Activated T-cell treated with anti-CD3 and anti-CD28 coated beads for 4 hours (primary cell): ENCODE measurements at places on chromosomes 3 and 15.

DNA sequence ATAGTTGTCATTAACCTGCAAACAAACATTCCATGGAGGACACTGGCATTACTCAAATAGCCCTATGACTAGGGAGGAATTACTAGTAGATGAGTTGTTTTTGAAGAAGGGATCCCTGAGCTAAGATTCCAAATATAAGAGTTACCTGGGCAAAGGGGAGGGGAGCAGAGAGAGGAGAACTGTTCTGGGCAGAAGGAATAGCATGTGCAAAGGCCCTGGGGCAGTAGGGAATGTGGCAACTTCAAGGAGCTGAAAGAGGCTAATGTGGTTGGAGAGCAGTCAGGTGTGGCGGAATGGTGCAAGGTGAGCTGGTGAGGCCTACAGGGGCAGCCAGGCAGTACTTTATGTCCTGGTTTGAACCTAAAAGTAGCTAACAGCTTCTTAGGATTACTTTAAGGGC, 5.8 kb upstream of the IL17RD start:
- no peak for DNase-seq

DNA sequence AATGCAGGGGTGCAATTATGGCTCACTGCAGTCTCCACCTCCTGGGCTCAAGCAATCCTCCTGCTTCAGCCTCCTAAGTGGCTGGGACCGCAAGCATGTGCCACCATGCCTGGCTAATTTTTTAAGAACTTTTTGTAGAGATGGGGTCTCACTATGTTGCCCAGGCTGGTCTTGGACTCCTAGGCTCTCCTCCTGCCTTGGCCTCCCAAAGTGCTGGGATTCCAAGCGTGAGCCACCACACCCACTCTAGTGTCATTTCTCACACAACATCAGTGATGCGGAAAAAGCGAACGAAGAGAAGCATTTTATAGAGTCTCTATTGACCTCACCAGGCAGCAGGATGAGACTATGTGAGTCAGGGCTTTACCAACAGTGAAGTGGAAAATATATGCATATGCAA, 137.7 kb downstream of the PLD1 start:
- DNase-seq = no peak

DNA sequence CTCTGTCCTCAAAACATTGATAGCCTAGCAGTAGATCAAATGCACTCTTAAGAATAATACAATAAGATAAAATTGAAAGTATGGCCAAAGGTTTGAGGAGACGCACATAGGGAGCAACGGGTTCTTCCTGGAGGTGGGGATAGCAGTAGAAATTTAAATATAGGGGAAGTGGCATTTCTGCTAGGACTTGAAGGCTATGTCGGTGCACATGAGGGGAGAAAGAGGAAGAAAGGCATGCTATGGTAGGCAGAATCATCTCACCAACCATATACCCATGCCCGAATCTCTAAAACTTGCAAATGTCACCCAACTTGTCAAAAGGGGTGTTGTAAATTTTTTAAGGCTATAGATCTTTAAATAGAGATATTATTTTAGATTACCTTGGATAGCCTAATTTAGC, 735.1 kb upstream of the LMCD1 start:
- no peak for DNase-seq

DNA sequence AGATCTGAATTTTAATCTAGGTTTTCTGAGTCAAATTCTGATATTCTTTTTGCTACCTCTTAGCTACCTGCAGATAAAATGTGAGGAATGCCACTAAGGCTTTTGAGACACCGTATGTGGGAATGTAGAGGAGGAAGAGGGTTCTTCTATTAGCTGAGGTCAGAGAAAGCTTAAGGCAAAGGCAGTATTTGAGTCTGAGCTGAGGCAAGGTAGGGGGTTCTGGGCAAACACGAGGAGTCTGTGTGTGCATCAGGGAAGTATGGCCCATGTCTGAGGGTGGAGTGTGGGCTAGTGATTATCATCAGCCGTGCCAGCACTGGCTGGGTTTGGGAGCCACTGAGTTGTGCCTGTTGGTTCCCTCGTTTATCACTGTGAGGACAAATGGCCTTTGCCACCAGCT, 181.1 kb downstream of the SOX2 start:
- DNase-seq = no peak

- no peak for DNase-seq
Measured at GRCh38 chr3:58999134-58999773, 50.6 kb downstream of the CFAP20DC start.

GRCh38 chr3:64667138-64667537, 20.7 kb downstream of the ADAMTS9 start:
- DNase-seq = no peak

GRCh38 chr15:80776420-80777045, 2.6 kb upstream of the CEMIP start:
- peak; percentile 53 for DNase-seq

DNA sequence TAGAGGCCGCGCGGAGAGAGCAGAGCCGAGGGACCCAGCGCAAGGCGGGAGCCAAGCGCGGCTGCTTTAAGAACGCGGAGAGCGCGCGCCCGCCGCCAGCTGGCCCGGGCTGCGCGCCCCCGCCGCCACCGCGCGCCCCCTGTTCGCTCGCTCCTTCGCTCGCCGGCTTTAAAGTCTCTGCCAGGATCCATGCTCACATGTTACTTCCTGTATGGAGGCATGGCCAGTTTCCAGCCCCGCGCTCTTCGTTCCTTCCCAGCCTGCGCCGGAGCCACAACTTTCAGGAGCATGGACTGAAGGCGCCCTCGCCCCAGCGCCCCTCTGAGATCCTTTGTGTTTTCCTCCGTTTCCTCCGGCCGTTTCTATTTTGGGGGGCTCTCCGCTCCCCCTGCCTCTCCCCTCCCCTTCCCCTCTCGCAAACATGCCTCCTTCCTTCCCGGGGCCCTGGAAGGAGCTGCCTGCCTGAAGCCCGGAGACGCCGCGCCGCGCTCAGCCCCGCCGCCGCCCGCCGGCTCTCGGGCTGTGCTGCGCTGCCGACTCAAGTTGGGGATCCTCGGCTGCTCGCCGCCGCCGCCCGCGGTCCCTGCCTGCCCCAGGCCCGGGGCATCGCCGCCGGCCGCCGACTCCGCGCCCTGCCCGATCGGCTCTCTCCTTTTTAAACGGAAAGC, at the start of gene PTPRG:
PTPRG (plus strand) TSS at position 198 of the 668 bp plus-strand sequence. CDS start 717 bp downstream, outside the sequence.
- DNase-seq = no peak

DNA sequence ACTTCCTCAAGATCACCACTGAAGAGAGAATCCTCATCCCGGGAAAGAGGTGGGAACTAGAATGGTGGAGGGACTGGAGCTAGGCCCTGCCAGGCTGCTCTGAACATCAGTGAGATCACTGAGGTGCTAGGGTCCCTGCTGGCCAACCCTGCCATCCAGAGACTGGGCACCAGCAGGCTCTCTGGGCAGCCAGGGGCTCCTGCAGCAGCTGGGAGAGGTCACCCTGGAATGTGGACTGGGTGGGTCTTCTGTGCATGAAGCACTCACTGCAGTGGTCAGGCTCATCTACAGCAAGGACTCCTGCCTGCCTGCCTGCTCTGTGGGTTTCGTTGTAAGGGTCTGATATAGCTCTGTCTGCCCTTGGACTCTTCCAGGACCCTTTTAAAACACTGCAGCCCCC, 24.9 kb downstream of the ALS2CL start:
- no peak for DNase-seq

- DNase-seq = no peak
Measured at GRCh38 chr3:127639173-127640041, 10.4 kb downstream of the PODXL2 start.

- no peak for DNase-seq
Measured at GRCh38 chr3:56917361-56918110, 115.8 kb upstream of the ARHGEF3 start.

- no peak for DNase-seq
Measured at GRCh38 chr3:1883534-1883933, 215.1 kb upstream of the CNTN4 start.

- no peak for DNase-seq
Measured at GRCh38 chr3:130916507-130917167, 22.8 kb downstream of the ATP2C1 start.

DNA sequence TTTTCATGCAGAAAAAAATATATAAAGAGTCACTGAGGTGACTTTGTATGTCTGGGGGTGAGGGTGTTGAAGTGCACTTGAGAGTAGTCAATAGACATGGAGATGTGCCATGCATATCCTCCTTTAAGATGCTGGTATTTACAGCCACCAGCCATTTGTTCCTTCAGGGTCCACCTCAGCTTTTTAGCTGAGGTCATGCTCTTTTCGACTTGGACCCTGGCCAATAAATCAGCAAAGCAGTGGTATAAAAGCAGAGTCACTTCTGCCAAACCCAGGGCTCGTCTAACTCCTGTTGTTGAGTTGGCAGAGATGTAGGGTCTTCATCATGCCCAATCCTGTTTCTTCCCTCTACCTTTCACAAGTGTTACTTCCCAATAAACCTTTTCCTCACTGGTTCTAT, 75.1 kb upstream of the OSTN start:
- DNase-seq = no peak

DNA sequence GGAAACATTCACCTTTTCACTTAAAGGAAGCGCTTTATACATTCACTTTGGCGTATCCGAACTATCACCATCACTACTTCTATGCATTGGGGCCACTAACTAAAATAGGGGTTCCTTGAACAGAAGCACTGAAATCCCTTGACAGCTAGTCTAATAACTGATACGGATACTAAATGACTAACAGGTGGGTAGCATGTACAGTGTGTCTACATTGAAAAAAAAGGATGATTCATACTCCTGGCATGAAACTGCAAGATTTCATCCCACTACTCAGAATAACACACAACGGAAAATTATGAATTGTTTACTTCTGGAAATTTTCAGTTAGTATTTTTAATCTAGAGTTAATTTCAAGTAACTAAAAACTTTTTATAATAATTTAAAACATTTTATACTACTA, 96.7 kb downstream of the SMARCC1 start:
- DNase-seq = no peak

- DNase-seq = no peak
Measured at GRCh38 chr15:26767169-26767670, 5.6 kb downstream of the GABRB3 start.

DNA sequence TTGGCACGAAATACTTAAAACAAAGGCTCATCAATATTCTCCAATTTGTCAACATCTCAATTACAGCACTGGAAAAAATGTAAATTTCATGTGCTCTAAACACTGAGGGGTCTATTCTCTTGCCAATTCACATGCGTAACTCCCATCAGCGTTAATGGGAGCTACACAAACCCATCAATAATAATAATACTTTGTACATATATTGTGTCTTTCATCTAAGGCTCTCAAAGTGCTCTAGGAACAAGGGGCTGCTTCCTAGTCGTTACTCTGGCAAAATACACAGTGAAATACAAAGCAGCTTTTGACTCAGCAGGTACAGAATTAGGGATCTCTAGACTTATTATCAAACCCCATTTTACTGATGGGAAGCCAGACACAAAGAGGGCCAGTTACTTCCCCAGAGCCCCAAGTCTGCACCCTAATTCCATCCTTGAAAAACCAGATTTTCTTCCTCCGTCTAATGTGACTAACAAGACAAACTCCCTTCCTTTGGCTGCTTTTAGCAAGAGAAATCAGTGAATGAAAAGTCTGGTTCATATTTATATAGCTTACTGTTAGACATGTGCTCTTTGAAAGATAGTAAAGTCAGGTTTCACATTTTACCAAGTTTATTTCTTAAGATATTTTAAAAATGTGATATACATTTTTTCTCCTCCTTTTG, 20.0 kb downstream of the MEIS2 start:
- DNase-seq = no peak

GRCh38 chr3:117059956-117060270, 350.3 kb downstream of the TUSC7 start:
- DNase-seq = no peak

DNA sequence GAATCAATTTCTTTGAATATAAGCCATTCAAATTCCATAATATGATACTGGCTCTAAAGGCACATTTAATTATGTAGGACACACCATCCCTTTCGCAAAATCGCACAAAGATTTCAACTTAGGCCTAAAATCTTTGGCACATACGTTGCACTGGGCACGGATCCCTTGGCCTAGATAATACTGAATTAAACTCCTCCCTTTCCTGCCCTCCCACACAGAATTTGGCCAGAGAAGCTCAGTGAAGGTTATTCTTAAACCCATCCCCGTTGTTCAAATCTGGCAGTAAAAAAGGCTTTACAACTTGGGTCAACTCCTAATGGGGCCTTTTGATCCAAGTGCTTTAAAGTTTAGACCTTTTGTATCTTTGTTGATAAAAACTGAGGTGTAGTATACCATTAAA, 247.2 kb downstream of the PTPRG start:
- no peak for DNase-seq

DNA sequence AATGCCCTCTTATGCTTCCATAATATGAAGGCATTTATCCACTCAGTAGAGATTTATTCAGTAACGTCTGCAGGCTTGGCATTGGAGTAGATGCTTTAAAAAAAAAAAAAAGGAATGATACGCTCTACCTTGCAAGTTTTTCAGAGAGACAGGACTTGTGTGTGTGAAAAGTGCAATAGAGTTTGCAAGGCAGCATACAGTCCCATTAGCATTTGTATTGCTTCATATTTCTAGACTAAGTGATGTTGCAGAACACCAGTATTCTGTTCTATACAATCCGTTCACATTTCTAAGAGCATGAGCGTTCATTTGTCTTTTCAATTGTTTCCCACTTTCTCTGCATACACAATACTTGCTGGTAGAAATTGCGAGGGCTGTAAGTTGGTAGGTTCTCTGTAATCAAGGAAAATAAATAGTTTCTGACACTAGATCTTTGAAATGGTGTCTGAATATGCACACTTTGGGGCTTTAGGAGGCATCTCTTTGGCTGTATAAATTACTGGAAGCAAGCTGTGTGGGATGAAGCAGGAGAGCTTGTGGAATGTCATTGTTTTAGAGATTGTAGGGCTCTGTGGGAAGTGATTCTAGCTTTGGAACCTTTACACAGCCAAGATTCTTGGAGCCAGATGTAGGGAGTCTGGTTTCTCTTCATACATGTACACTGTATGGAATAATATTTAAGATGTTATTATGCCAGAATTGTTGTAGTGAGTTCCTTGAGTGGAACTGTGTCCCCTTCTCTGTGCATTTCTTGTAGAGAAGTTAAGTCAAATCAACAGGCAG, 262.7 kb downstream of the FEZF2 start:
- DNase-seq = no peak

- DNase-seq = no peak
Measured at GRCh38 chr15:61869656-61870055, 190.6 kb downstream of the VPS13C start.

GRCh38 chr3:13708301-13708700, 159.4 kb downstream of the FBLN2 start:
- no peak for DNase-seq

DNA sequence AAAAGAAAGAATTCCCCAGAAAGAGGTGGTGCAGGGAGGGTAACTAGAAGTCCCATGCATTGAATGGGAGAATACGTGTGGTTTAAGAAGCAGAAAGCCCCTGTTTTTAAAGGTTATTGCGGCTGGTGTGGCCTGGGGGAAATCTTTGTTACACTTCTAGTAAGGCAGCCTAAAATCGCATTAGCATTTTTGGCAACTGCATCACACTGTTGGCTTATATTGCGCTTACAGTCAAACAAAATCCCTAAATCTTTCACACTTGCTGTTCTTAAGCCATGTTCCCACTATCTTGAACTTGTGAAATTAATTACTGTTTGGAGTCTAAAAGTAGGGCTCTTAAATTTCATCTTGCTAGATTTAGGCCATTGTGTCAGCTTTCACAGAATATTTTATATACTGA, 66.0 kb upstream of the GOLIM4 start:
- no peak for DNase-seq

- DNase-seq = no peak
Measured at GRCh38 chr3:16474920-16475319, 38.6 kb downstream of the RFTN1 start.

- no peak for DNase-seq
Measured at GRCh38 chr3:111538681-111539083, 3.3 kb upstream of the CD96 start.
